ENCODE measurements at places on chromosomes 7 and 10. TPM values are rescaled to one million over a fixed set of nuclear protein-coding genes. Genes with fewer than 3 reads are reported as not detected.

DNA sequence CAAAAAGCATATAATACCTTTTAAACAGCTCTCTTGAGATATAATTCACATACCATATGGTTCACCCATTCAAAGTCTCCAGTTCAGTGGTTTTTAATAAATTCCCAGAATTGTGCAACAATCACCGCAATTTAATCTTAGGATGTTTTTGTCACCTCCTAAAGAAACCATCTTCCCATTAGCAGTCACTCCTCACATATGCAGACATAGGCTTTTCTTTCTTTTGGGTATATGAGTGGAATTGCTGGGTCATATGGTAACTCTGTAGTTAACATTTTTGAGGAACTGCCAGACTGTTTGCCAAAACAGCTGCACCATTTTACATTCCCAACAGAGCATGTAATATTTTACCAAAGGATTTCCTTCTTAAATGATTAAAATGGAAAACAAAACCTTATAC, 57.0 kb downstream of the CC2D2B start:
- DNase-seq, result no peak

Gene POU6F2
- 0.18 TPM for polyA plus RNA-seq

GRCh38 chr10:34403512-34403911, 411.6 kb downstream of the PARD3 start:
- no peak for DNase-seq

DNA sequence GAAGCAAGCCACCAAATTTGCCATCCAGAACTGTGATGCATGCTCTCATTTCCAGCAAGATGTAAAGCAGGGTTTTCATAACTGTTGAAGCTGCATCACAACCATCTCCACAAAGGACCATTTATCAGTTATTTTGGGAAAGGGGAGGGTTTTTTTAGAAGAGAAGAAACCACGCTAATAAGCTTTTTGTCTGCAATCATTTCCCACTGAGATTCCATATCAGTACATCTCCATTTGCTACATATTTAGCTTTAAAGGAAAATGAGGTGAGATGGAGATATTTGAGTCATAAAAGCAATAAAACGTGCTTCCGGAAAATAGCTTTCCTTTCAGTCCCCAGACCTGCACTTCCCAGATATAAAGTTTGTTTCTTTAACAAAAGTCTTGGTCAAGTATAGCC, 258.2 kb downstream of the FRMD4A start:
- DNase-seq, result no peak

GRCh38 chr7:75756991-75757676, 14.9 kb downstream of the CCL26 start:
- DNase-seq, result peak; percentile 20

DNA sequence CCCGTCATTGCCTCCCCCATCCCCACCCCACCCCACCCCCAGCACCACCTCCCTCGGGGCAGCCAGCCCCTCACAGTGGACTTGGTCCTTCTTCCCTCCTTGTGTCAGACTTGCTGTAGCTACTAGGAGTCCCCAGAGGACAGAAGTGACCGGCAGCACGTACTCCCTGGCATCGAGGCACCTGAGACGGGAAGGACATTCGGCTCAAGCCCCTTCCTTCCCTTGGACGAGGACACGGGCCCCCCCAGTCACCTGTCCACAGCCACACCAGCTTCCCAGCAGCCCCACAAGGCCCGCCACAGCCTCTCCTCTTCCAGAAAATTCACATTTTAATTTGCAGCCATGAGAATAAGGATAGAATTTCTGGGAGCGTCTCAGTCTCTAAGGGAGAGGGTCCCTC, 267.8 kb upstream of the SHH start:
- DNase-seq, result no peak

DNA sequence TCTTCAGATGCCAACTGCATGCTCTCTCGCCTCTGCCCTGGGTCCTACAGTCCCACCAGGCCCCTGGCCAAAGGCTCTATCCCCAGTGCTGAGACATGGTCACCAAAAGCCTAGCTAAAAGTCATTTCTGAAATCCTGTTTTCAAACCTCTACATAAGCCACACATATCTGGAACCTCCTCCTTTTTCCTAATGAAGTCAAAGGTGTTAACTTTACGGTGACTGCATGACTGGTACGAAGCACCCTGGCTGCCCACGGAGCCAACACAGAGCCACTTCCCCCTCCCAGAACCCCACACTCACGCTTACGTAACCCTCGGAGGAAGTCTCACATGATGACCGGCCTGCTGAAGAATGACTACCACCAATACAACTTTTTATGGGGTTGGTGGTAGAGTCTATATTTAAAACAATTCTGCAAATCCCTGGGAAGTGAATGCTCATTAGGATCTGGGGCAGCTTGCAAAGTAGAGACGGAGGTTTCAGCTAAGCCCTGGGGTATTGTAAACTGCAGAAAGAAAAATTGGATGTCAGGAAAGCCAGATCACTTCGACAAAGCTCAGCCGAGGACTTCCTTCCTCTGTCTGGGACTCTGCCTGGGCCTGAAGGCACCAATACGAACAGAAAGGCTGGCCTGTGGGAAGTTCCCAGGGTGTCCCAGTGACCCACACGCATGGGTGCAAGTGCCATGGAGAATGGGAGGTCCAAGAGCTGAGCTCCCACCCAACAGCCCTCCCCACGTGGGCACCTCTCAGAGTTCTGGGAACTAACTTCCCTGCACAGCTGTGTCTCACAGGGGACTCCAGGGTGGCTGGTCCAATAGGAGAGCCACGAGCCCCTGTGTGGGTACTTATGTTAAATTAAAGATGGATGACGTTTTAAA, 50.7 kb downstream of the PDGFA start:
- no peak for DNase-seq

GRCh38 chr7:1054861-1055450, 10.6 kb downstream of the GPR146 start:
- DNase-seq, result no peak
